Activated gamma-delta T cell (primary cell): ENCODE measurements at places on chromosomes 4 and X.

GRCh38 chr4:79917246-79917645 lies 155.8 kb downstream of the ANTXR2 start:
- DNase-seq = no peak

GRCh38 chr4:159435561-159436023 lies 332.7 kb downstream of the RAPGEF2 start:
- DNase-seq = no peak

GRCh38 chr4:38049545-38050170 lies 89.5 kb downstream of the PTTG2 start:
- no peak for DNase-seq

- DNase-seq = no peak
Measured at GRCh38 chrX:145464650-145465049, 217.3 kb downstream of the SPANXN1 start.

DNA sequence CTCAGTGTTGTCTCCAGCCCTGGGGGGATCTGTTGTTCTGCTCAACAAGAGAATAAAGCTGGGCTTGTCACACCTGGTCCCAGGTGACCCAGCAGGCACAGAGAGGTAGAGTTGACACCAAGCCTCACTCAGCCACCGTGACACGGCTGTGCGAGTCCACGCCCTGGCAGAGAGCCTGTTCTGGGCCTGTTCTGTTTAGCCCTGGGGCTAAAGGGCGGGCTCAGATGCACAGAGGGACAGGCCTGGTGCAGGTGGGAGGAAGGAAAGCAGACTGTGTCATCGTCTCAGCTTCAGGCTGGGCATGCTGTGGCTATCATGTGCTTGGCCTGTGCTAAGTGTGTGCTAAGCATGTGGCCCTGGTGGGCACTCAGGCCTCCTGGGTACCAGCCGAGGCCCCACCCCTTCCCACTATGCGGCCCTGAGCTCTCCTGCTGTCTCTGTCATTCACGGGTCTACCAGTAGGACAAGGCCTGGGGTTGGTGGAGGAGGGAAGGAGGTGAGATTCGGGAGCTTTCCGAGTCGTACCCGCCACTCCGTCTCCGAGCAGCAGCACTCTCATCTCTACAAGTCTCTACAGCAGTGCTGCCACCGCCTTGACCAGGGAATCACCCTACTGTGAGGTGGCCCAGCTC lies 10.8 kb downstream of the WFS1 start:
- no peak for DNase-seq

- no peak for DNase-seq
Measured at GRCh38 chrX:22073928-22074327, 41.8 kb downstream of the PHEX start.
